PC-9 (cell line): ENCODE measurements at places on chromosomes 7 and 10. TPM values are rescaled to one million over a fixed set of nuclear protein-coding genes. Genes with fewer than 3 reads are reported as not detected.

The DHX32 gene
- 50.4 and 51.0 TPM in 2 replicates for total RNA-seq

DNA sequence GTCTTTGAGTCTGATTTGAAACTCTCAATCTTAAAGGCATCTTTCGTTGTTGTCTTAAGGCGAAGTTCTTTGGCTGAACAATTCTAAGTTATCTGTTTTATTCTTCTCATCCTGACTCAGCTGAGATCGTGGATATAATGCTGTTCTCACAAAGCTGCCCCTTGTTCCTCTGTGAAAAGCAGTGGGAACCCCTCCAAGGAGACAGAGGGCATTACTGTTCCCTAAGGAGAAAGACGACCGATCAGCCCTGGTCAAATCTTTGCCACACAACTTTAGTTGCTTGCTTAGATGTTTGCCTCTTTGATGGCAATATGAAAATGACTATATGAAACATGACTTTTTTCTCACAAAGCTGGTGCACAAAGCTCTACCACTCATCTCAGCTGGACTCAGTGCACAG lies 1016.7 kb downstream of the REEP3 start:
- no peak for DNase-seq

GRCh38 chr10:119604468-119604867 lies 7.7 kb upstream of the TIAL1 start:
- no peak for DNase-seq

GRCh38 chr7:30445770-30446169 lies 32.8 kb downstream of the NOD1 start:
- DNase-seq: no peak

- DNase-seq: no peak
Measured at GRCh38 chr7:147235645-147236382, 1119.2 kb downstream of the CNTNAP2 start.

DNA sequence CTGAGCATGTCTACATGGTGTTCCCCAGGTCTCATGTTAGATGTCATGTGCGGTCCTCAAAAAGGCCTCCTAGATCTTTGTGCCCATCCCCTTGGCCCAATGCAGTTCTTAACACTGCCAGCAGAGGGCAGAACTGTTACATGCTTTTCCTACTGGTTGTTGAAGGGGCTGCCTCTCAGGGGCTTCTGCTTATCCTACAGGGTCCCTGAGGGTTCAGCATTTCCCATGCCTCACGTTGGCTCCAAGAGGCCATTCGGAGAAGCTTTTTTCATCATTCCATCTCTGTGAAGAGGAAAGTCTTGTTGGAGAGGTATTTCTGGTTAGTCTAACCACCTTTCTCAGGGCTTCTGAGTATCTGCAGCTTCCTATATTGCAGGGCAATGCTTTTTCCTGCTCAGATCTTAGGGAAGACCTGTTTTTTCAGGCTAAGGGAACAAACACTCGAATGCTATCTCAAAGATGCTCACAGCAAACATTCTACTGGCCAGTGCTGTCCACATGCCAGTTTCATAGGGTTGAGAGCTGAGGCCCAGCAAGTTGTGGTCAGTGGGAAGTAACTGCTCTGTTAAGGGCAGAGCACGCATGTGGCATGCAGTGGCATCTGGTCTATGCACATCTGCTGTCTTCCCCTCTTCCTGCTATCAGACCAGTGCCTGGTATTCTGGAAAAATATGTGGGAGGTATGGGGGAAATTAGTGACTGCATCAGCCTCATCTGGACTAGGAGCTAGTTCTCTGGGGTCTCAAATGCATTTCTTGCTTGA lies 31.5 kb downstream of the MBL2 start:
- no peak for DNase-seq

The C10orf67 gene
- total RNA-seq: 1.2 and 1.3 TPM in 2 replicates

DNA sequence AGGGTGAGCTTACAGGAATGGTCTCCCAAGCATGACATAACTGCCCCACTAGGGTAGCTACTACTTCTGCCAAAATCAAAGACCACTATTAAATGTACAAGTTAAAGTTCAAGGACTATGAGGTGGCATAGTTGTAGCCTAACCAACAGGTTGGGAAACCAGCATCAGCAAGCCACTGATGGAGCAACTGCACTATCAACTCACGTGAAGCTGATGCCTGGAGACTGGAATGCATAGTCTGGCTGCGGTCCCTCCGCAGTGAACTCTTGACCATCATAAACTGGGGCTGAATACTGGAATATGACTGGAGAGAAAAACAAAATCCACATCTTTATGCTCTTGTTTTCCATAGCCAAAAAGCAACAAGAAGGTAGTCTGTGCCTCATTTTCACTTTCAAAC lies 541.4 kb downstream of the DNAJB9 start:
- no peak for DNase-seq

- DNase-seq: no peak
Measured at GRCh38 chr10:120891365-120891764, 40.2 kb downstream of the WDR11 start.

- no peak for DNase-seq
Measured at GRCh38 chr10:7810443-7810842, 7.9 kb upstream of the TAF3 start.

The FXYD4 gene
- not detected in 2 replicates for total RNA-seq

The VSTM4 gene
- total RNA-seq: not detected in 2 replicates

DNA sequence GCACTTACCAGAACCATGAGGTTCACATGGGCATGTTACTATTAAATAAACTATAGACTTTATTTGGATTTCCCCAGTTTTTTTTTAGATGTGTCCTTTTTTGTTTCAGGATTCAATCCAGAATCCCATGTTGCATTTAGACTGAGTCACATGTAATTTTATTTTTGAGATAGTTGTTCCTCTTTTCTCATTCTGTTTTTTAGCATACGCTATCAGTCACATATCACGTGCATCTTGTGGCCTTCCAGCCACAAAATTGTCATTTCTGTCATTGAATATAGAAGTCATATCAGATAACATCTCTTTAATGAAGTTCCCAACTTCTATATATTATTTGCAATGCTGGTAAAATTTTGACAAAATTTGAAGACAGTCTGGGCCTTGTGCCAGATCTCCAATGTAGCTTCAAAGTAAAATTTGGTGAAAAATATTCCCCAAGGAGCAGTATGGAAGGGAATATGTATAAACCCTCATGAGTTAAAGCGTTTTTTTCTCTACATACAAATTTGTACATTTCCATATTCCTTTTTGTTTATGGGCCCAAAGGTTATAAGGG lies 132.3 kb upstream of the MKI67 start:
- no peak for DNase-seq

GRCh38 chr10:24556750-24557742 lies 166.6 kb downstream of the ARHGAP21 start:
- no peak for DNase-seq

DNA sequence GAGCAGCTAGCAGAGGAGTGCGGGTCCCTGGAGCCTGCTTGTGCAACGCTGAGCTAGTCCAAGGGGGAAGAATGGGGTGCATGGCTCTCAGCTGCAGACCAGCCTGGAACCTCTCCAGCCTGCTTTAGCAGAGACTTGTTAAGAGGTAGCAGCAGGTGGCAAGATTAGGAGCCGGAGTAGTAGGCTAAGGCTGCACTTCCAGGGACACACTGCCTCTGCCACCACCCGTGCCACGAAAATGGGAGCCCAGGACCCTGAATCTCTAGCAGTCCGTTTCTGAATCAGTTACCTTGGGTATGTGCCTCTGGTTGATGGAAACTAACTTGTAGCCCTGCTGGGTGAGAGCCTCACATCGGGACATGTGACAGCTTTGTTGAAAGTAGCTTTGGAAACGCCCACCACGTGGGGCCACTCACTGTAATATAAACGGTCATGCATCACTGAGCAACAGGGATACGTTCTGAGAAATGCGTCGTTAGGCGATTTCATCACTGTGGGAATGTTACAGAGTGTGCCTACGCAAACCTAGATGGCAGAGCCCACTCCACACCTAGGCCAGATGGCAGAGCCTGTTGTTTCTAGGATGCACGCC lies 25.9 kb downstream of the HTRA1 start:
- no peak for DNase-seq

- DNase-seq: no peak
Measured at GRCh38 chr7:91140982-91141381, 123.3 kb upstream of the FZD1 start.
